Cardiac septum (tissue), 1 donor: ENCODE measurements at places on chromosomes 7 and 10. TPM values are rescaled to one million over a fixed set of nuclear protein-coding genes. Genes with fewer than 3 reads are reported as not detected.
A peak's percentile ranks its signal among the peaks of the same experiment; 100 is the strongest.

Gene CRTAC1
- 3.2 TPM for total RNA-seq

Gene GHRHR
- total RNA-seq: not detected

Gene PDLIM1
- total RNA-seq: 334 TPM

Gene TAF3
- 12.4 TPM for total RNA-seq

Gene RNF32
- 0.38 TPM for total RNA-seq

Gene NOD1
- total RNA-seq: 13.2 TPM

Gene UCN3
- not detected for total RNA-seq

Gene CLCN1
- not detected for total RNA-seq

Gene ELFN1
- 7.4 TPM for total RNA-seq

Gene CRYGN
- total RNA-seq: not detected

Gene SEMA3E
- 0.70 TPM for total RNA-seq

Gene NEURL1
- total RNA-seq: 0.54 TPM

Gene RGS10
- 3.2 TPM for total RNA-seq

Gene PAPOLB
- total RNA-seq: 0.05 TPM

Gene TRPV5
- total RNA-seq: not detected

Gene CABCOCO1
- not detected for total RNA-seq

Gene LRMDA
- total RNA-seq: 4.5 TPM

Gene FAM237B
- total RNA-seq: not detected

- DNase-seq: peak; percentile 66
Observed at GRCh38 chr7:27129729-27130539, 623 bp downstream of the HOXA4 start.

GRCh38 chr7:43379210-43379609 is 203.7 kb upstream of the STK17A start:
- no peak for DNase-seq

- peak; percentile 51 for DNase-seq
Observed at GRCh38 chr7:45686441-45687184, 112.4 kb downstream of the ADCY1 start.

DNA sequence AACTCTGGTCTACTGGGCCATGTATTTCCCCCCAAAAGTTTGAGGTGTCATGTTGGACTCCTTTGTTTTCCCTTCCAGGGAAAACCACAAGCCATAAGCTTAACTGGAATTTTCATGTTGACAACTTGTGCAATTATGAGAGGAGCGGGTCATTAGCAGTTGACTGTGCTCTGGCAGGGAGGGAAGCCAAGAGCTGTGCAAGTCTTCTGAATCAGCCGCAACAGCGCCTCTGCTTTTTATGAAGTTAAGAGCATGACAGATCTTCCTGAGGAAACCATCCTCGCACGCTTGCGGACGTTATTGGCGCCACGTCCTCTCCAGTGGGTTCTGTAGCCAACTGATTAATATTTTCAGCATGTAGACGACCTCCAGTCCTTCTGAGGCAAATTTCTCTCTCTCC is 148.7 kb upstream of the MKI67 start:
- no peak for DNase-seq

GRCh38 chr10:61257956-61258496 is 195.2 kb downstream of the TMEM26 start:
- no peak for DNase-seq

DNA sequence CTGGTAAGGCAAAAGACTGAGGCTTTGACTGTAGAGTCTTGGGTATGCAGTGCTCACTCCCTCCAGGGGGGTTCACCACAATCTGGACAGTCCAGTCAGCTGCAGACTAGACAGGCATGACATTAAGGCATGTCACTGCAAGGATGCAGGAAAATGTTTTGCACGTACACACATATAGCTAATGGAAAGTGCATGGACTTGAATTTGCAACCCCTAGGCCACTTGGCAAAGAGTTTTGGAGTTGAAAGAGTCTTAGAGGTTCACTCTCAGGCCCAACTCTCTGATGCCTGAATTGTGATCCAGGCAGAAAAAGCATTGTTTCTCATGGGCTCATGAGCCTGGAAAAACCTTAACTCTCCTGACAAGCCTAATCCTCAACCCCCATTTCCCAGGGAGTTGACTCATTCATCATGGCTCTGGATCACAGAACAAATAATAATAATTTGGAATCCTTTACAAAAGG is 51.9 kb downstream of the LAMB4 start:
- DNase-seq: no peak

- DNase-seq: no peak
Observed at GRCh38 chr10:42680267-42680666, 41.9 kb upstream of the ZNF33B start.

- no peak for DNase-seq
Observed at GRCh38 chr10:80207768-80208370, 2.5 kb upstream of the ANXA11 start.

- DNase-seq: no peak
Observed at GRCh38 chr10:7593063-7593462, 73.7 kb downstream of the ITIH5 start.

- DNase-seq: no peak
Observed at GRCh38 chr7:139726485-139726869, 51.3 kb downstream of the HIPK2 start.

DNA sequence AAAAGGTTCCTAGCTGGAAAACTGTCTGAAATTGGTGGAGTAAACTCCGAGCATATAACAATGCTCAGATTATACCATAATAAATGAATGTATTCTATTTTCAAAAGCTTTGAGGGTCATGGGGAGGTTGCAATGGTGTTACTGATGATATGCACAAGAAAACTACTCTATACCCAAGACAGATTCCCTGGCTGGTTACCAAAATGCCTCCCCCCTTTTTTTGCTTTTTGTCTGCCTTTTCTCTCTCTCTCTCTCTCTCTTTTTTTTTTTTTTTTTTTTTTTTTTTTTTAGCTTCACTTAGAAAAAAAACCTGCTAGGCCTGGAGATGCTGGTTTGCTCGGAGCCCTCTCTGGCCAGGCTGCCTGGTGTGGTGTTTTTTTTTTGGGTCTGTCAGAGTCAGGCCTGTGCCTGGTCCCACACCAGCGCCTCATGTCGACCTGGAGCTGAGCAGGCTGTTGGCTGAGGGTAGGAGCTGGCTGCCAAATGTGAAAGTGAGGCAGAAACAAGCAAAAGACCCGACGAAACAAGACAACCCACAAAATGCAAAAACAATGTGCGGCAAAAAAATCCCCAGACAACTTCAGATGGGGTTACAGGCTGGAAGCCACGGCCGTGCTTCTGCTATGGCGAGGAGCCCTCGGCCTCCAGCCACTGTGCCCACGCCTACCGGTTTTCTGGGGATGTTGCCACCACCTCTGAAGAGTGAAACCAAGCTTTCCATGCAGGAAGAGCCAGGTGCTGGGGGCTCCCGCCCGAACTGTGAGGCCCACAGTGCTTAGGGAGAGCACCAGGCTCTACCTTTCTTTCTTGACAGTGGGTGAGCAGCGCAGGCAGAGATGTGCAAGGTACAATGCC is 59.9 kb upstream of the EFCAB10 start:
- no peak for DNase-seq

DNA sequence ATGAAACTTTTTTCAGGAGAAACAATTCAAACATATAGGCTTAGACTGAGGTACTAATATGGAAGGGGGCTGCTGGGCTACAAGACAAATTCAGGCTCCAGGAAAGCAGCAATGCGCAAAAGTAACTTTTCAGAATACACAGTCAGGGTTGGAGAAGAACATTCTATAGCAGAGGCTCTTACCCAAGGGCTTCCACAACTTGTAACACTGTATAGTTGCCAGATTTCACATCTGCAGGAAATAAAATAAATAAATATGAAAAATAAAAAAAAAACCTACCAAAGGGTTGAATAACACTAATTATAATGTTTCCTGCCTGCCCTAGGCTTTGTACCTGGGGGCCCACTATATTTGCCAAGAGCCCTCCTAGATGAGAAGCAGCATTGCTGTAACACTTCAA is 14.3 kb downstream of the MMS19 start:
- DNase-seq: no peak

GRCh38 chr7:134757938-134758337 is 21.5 kb upstream of the CALD1 start:
- DNase-seq: no peak

GRCh38 chr7:27162561-27163287 is 2.6 kb downstream of the HOXA9 start:
- no peak for DNase-seq

GRCh38 chr10:3499120-3499519 is 285.9 kb downstream of the KLF6 start:
- DNase-seq: no peak

DNA sequence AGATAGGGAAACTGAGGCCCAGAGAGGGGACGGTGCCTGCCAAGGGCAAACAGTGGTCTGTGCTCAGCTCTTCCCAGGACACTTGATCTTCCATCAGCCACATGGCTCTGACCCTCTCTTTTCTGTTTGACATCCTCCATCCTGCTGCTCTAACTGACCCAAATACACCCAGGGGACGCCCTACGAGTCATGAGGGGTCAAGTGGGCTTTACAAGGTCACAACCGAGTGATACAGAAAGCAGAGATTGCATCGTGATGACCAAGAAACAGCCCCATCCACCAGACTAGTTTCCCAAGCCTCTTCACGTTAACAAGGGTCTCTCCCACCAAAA is 131.2 kb upstream of the UNC5B start:
- DNase-seq: no peak

- no peak for DNase-seq
Observed at GRCh38 chr10:18684953-18685352, 25.7 kb downstream of the ARL5B start.

GRCh38 chr7:1020849-1021251 is 23.5 kb upstream of the GPR146 start:
- DNase-seq: no peak

- no peak for DNase-seq
Observed at GRCh38 chr10:63434866-63435854, 30.6 kb downstream of the JMJD1C start.

GRCh38 chr7:154566877-154567276 is 436.0 kb downstream of the PAXIP1 start:
- DNase-seq: no peak

GRCh38 chr10:274866-275265 is 139.6 kb downstream of the ZMYND11 start:
- no peak for DNase-seq

- DNase-seq: peak; percentile 95
Observed at GRCh38 chr10:4825868-4826791, at the start of gene AKR1E2. Gene AKR1E2 (plus strand): TSS chr10:4826207. CDS start chr10:4826325, 118 bp downstream.

GRCh38 chr7:81608748-81609382 is 161.0 kb downstream of the HGF start:
- no peak for DNase-seq

GRCh38 chr7:36062154-36062815 is 90.8 kb upstream of the EEPD1 start:
- no peak for DNase-seq

- no peak for DNase-seq
Observed at GRCh38 chr7:151869109-151869428, 7.8 kb downstream of the PRKAG2 start.

DNA sequence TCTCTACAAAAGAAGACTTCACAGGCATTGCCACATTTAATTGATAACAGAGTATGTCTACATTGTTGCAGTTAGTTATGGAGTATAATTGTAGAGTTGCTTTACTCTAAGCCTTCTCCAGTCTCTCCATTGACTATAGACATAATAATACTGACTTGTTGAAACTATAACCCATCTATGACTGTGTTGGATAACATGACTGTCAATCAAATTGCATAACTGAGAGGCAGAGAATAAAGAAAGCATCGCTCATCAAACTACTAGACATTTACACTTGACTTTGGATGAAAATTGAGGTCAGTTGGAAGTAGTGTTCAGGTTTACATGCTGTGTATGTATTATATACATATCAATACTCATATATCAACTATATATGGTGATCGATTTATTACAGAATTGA is 3.4 kb upstream of the ATXN7L1 start:
- no peak for DNase-seq

GRCh38 chr7:43721193-43721806 is 8.0 kb downstream of the COA1 start:
- no peak for DNase-seq

- DNase-seq: no peak
Observed at GRCh38 chr7:30112103-30112713, 22.6 kb upstream of the MTURN start.

GRCh38 chr10:116557305-116557880 is 11.7 kb downstream of the PNLIP start:
- DNase-seq: no peak

DNA sequence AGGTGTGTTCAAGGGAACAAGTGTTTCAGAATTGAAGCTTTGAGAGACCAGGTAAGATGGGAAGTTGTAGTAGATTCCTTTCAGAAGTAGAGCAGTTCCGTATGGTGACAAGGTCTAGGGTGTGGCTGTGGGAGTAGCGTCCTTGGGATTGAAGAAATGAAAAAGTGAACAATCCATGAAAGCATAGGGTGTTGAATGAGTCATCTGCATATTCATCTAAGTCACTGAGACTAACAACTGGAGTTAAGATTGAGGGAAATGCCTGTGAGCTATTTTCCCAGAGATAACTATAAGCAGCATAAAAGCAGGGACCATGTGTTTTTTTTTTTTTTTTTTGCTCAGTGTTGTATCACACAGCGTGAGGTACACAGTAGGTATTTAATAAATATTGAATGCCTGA is 134.8 kb downstream of the PHTF2 start:
- DNase-seq: no peak

DNA sequence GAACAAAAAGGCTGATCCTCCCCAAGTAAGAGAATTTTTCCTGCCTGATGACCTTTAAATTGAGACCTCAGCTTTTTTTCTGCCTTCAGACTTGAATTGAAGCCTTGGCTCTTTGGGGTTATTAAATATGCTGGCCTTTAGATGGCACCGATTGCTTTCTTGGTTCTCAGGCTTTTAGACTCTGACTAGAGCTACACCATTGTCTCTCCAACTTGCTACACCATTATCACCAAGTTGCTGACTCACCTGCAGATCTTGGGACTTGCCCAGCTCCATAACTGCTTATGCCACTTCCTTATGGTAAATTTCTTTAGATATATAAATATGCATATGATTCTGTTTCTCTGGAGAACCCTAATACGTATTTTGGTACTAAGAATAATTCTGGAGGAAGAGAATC is 3.1 kb upstream of the ABCA13 start:
- DNase-seq: no peak

DNA sequence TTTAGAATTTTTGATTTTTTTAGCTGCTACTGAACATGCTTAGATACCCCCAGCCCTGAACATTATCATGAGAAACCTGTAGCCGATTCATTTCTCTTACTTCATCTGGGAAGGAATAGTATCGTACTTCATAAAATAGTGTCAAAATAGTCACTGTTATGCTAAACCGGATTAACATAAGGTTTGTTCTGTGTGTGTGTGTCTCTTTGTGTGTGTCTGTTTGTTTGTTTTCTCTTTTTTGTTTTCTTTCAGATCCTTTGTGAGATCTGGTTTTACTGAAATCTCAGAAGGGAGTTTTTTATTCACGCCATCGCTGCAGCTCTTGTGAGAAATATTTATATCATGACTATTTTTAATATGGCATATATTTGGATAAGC is 761 bp downstream of the LGI1 start:
- no peak for DNase-seq

- no peak for DNase-seq
Observed at GRCh38 chr7:68789597-68789996, 808.7 kb upstream of the AUTS2 start.

DNA sequence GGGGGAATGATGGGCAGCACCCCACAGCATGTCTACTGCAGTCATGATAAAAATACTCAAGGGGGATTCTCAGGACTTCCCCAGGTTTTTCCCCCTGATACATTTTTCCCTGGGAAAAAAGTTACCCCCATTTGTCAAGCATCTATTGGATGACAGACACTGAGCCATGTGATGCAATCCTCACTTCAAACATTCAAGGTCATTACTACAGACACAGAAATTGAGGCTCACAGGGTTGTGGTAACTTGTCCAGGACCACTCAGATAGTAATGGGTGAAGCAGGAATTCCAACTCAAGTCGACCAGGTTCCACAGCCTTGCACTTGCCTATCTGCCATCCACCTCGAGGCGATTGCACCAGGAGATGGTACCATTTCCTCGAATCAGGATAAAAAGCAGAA is 31.7 kb downstream of the PPP1R3C start:
- no peak for DNase-seq
